ENCODE measurements at places on chromosomes 12 and 14.

- DNase-seq: peak; percentile 9
Measured at GRCh38 chr14:104436741-104437701, 142.5 kb upstream of the C14orf180 start.

GRCh38 chr14:85415015-85415712 is 114.8 kb upstream of the FLRT2 start:
- DNase-seq: peak; percentile 15

- no peak for DNase-seq
Measured at GRCh38 chr14:64387232-64387781, 846 bp upstream of the MTHFD1 start.

GRCh38 chr14:97757491-97757890 is 960.3 kb downstream of the VRK1 start:
- no peak for DNase-seq

- no peak for DNase-seq
Measured at GRCh38 chr12:128976120-128976738, 123.0 kb downstream of the GLT1D1 start.

DNA sequence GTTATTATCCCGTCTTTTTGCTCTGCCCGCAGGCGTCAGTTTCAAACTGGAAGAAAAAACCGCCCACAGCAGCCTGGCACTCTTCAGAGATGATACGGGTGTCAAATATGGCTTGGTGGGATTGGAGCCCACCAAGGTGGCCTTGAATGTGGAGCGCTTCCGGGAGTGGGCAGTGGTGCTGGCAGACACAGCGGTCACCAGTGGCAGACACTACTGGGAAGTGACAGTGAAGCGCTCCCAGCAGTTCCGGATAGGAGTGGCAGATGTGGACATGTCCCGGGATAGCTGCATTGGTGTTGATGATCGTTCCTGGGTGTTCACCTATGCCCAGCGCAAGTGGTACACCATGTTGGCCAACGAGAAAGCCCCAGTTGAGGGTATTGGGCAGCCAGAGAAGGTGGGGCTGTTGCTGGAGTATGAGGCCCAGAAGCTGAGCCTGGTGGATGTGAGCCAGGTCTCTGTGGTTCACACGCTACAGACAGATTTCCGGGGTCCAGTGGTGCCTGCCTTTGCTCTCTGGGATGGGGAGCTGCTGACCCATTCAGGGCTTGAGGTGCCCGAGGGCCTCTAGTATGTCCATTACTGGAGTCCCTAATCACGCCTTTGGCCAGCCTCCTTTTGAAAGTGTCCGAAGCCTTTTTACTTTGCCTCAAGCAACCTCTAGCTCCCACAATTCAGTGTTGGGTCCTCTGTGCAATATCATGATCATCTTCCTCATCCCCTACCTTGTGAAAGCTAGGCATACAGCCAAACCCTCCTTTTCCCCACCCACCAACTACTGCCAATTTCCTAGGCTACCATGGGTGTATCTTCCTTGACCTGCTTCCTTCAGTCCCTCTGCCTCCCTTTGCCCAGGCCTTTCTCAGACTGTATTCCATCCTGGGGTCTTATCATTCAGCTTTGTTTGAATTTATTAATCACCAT is 891 bp downstream of the SPRYD4 start:
- DNase-seq: no peak

- no peak for DNase-seq
Measured at GRCh38 chr14:96194657-96195431, 9.8 kb upstream of the BDKRB2 start.

DNA sequence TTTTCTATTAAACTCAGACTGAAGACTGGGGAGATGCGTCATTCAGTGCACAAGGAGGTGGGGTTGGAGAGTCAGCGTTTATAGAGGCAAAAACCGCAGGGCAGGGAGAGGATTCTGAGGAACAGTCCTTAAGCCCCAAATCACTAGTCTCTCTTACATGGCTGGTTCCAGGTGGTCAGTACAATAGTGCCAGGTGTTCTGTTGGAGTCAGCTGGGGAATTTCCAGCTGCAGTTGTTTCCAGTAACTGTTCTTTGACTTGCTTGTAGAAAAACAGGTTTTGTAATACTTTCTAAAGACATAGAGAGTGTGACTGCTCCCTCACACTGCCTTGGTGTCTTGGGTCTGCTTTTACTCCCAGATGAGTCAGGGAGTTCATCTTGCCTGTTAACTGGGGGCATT is 192.2 kb downstream of the TMTC3 start:
- DNase-seq: no peak

DNA sequence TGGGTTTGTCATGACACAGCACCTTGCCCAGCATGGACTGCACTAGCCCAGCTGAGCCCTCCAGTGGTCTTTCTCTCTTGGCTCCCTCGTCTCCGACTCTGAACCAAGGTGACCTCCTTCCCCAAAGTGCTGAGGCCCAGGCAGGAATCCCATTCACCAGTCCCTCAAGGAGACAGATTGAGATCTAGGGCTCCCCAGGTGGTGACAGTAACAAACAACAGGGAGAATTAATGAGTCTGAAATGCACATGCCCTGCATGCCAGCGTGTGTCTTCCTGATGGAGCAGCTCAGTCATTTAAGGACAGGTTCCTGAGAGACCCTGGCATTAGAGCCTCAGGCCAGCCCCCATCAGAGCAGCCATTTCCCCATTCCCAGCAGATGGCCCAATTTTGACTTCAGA is 51.4 kb upstream of the OAS1 start:
- DNase-seq: no peak

DNA sequence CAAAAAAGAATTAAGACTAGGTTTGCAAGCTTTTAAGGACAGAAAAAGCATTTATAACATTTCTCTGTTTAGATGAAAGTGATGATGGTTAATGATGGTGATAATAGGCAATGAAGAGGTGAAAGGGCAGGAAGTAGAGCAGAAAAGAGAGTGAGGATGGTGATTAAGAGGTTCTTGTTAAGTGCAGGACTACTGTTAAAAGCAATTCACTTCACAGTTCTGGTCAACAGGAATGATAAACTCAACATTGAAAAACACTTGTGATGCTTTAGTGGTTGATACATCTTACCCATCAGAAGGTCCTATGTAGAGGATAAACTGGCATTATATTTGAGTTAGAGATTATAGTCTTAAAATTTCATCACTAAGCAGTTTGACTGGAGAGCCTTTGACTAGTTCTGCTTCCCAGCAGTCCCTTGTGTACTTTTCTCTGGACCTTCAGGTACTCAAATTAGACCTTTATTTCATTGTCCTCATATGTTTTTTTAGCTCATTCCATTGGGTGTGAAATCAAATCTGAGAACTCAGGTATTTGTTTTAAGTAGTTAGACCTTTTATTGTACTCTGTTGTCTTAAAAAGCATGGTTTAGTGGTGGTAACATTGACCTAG is 10.9 kb downstream of the RAP1B start:
- DNase-seq: no peak

DNA sequence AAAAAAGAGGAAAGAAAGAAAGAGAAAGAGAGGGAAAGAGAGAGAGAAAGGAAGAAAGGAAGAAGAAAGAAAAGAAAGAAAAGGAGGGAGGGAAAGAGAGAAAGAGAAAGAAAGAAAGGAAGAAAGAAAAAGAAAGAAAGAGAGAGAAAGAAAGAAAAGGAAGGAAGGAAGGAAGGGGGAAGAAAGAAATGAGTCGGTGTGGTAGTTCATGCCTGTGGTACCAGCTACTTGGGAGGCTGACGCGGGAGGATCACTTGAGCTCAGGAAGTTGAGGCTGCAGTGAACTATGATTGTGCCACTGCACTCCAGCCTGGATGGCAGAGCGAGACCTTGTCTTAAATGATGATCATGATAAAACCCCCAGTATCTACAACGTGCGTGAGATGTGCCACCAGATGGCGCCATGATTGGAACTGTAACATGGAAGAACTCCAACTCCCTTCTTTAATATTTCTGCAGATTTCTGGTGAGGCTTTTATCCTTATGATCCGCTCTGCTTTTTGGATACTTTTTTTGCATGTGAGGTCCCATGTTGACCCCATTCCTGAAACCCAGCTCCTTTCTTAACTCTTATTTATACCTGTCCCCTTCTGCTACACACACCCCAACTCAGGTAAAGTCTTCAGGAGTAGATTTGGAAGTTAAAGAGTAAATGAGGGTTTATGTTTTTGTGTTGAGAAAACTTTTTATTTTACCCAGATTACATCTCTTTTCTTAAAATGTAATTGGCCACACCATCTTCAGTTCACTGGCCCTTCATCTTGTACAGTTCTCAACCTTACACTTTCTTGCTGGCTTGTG is 25.6 kb downstream of the RNASE10 start:
- DNase-seq: peak; percentile 56

DNA sequence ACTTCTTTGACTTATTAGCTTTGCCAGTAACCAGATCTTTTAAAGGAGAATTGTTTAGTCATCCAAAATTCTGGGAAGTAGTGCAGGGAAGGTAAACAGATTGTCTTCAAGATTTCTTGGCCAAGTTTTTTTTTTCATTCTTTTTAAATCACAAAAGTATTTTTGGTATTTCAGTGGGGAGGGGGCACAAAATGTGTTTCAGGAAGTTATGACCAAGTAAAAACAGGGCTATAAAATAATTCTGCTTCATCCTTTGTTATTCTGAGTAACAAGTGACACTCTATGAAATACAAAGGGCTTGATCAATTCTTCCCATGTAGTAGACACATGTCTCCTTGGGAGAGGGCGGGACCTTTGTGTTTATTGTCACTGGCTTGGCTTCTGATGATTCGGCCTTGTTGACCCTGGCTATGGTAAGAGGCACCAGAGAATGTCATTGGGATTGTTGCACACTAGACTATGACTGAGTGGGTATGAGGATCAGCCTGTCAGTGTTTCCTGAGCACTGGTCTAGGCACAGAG is 55.4 kb downstream of the SUSD6 start:
- DNase-seq: no peak

DNA sequence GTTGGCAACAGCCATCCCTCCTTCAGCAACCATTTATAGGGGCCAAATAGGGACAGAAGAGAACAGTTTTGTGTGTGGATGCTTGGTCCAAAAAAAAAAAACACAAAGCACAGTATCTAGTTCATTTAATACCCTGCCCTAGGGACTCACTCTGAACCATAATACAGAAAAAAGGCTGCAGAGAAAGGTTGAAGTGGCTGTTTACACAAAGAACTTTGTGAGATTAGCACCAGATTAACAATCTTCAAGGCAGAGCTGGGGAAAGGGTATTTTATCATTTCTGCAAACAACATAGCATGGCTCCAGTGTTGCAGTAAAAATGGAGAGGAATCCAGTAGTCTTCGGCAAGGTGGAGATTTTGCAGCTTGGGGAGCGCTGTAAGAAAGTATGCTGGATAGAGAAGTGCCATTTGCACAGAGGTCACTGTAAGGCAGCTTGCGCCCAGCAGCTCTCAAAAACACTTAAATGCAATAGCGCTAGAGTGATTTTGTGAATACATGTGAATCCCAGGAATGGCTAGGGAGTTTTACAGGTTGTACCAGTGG is 124.2 kb upstream of the PLEKHA5 start:
- no peak for DNase-seq

- no peak for DNase-seq
Measured at GRCh38 chr12:114529966-114530365, 124.0 kb upstream of the TBX5 start.

DNA sequence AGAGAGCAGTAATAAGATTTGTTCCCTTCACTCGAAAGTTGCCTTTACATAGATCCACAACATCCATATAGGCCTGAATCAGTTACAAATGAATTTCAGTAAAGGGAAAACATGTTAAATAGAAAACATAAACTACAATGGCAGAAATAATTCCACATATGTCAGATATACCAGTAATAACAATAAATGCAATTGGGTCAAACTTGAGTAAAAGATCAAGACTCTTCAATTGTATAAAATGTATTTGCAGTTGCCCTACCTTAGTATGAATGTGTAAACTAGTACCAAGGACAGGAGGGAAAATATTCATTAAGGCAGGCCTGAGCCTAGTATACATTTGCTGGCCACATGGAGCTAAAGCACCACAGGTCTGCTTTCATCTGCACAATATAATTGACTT is 17.6 kb downstream of the NOS1 start:
- no peak for DNase-seq
